ENCODE measurements at places on chromosomes 6 and 20.

DNA sequence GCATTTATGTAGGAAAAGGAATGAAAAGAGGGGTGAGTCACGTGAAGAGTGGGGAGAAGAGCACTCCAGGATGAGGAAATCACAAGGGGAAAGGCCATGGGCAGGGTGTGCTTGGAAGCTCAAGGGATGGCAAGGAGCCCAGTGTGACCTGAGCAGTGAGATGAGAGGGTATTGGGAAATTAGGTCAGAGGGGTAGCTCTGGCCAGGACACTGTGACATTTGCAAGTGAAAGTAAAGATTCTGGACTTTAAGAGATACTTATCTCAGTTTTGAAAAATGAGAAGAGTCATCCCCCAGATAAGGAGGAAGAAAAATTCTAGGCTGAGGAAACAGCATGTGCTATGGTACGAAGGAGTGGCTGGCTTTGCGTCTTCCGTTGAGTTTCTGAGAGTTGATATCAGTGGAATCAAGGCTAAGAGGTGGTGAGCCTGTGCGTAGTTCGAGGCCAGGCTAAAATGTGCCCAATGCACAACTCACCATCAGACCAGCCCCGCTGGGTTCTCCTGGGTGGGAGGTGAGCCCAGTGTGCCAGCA is 79.9 kb downstream of the GCLC start:
- DNase-seq = no peak

- DNase-seq = no peak
These were observed 107.7 kb downstream of the HFE start for GRCh38 chr6:26194816-26195375.

DNA sequence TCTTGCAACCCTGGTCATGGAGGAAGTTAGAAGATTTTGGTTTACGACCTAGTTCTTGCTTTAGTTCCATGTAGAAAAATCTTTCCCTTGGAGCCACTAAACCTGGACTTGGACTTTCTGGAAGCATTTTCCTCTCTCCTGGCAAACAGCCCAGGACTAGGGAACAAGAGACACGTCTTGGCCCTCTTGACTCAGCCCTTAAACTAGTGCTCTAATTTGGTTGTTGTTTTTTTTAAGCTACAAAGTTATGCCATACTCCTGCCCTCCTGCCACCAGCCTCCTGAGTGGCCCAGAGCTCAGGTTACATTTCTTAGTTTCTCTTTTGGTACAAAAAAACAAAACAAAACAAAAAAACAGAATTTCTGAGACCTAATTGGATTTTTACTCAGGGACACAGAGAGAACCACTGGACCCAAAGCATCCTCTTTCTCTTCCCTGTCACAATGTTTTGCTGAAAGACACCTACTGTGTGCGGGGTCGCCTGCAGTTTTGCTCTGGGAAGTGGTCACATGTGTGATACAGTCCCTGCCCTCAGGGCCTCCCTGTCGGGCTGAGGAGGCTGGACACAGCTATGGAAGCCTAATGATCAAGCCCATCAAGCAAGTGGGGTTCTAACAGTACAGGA is 32.3 kb upstream of the SCUBE3 start:
- DNase-seq = no peak

DNA sequence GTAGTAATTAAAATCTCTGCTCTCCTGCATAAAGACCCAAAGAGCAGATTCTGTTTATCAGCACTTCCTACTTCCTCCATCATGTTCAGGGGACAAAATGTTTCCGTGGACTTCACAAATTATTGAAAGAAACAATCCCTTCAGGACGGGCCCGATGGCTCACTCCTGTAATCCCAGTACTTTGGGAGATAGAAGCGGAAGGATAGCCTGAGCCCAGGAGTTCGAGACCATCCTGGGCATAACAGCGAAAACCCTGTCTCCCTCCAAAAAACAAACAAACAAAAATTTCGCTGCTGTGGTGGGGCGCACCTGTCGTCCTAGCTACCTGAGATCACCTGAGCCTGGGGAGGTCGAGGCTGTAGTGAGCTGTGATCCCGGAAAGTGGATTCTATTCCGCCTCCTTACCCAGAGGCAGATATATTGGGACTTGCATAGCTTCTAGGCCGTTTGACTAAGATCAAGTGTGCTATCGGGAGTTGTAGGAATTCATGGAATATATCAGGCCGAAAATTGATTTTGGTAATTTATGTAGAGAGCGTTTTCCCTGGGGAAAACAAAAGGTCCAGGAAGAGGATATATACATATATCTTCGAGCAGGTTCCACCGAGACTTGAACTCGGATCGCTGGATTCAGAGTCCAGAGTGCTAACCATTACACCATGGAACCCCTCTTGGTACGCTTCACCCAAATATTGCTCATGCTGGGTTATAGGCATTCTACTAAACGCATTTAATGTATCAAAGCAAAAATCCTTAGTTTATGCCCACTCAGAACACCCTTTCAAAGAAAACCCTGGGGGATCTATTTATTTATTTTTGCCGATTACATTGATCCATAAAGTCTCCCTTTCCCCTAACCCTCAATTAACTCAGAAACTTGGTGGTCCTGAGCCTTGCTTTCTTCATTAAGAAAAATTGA is 74.5 kb upstream of the ZNF184 start:
- DNase-seq = no peak

DNA sequence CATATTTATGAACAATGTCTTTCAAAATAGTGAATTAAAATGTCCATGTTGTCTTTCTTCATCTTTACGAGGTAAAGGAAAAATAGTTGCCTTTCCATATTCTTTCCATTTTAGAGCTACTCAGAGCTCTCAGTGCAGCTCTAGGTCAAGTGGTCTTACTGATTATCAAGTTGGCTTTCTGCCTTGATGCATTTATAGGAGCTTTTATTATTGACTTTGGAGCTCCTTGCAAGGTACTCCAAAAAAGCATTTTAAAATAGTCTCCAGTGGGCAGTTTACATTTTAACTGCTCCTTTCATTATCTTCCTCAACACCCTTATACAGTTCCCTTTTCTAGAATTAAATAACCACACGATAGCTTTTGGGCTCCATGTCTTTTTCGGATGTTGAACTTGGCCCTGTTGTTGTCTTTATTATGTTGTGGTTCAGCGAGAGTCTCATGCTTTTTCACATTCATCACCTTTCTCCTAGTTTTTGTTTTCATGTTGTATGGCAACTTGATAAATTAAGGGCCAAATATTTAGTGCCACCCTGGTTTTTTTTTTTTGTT is 122.9 kb downstream of the CLIC5 start:
- no peak for DNase-seq

DNA sequence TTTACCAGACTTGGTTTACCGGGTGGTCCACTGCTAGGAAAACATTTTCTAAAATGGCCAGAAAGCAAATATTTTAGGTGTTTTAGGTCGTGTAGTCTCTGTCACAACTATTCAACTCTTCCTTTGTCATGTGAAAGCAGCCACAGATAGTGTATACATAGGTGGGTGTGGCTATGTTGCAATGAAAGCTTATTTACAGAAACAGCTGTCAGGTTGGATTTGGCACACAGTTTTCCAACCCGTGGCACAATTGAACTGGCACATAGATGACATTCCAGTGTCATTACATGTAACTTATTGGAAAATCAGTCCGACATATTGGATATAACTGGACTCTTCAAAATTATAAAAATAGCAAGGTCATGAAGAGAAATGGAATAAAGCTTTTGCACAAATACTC is 68.9 kb upstream of the KCNQ5 start:
- no peak for DNase-seq

GRCh38 chr6:13924146-13924948 is 405 bp upstream of the RNF182 start:
- DNase-seq = no peak

DNA sequence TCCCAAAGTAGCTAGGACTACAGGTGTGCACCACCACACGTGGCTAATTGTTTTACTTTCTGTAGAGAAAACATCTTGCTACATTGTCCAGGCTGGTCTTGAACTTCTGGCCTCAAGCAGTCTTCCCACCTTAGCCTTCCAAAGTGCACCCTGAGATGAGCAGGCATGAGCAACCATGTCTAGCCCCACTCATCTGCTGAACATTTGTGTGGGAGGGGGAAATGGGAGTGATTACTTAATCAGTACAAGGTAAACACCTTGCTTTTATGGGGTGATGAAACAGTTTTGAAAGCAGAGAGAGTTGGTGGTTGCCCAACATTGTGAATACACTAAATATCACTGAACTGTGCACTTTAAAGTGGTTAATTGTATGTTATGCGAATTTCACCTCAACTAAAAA is 5.3 kb downstream of the APMAP start:
- DNase-seq = no peak
